ENCODE measurements at places on chromosomes 12 and 14.

- DNase-seq = no peak
Measured at GRCh38 chr12:68458866-68459265, 126.7 kb upstream of the MDM1 start.

DNA sequence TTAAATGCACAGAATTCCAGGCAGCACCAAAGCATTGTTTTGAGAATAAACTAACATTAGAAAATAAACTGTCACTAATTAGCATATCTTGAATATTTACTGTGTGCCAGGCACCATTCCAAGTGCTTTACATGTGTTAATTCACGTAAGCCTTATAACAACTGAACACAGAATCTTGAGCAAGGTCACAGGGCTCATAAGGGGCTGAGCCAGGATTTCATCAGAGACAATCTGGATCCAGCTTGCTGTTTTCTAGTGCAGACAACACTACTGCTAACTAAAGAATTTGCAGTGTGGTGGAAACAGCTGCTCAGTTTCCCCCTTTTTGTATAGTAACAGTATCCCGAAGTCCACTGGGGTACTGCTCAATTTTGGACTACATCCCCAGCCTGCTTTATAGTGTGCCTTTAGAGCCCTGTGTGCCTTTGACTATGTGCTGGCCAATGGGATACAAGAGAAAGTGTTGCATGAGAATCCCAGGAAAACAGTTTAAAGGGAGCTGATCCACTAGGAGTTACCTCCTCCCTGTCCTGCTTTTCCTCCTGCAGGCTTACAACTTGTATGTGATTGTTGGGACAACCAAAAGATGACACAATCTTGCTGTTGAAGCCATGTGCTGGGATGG lies 36.0 kb upstream of the RMST start:
- DNase-seq = no peak

- DNase-seq = no peak
Measured at GRCh38 chr12:90936230-90937005, 18.6 kb downstream of the CCER1 start.

DNA sequence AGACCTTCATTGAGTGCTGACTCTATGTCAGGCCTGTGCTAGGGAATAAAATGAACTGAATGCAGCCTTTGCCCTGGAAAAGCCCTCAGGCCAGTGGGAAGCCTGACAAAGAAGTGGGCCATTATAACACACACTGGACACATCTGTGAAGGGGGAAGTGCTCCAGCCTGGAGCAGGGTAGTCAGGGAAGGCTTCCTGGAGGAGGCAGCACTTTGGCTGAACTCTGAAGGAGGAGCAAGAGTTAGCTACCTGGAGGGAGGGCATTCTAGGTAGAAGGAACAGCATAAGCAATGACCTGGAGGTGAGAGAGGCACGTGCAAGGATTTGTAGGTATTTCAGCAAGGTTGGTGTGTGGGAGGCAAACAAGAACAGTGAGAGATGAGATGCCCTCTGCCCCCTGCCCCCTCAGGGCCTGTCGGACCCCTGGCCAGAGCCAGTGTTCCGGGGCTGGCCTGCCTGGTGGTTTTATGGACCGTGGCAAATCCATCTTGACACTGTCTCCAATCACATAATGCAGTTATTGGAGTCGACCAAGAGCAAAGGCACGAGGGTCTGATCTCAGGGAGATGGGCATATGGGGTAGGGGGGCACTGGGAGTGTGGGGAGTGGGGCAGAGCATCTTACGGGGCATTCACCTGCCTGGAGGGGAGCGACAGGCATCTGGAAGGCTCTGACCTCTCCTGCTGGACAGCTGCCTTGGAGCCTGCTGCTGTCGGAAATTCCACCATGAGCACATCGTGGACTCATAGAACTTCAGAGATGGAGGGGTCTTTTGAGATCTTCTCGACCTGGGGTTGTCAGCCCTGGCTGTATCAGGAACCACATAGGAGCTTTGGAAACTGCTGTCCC lies 2.7 kb upstream of the FAM222A start:
- no peak for DNase-seq

DNA sequence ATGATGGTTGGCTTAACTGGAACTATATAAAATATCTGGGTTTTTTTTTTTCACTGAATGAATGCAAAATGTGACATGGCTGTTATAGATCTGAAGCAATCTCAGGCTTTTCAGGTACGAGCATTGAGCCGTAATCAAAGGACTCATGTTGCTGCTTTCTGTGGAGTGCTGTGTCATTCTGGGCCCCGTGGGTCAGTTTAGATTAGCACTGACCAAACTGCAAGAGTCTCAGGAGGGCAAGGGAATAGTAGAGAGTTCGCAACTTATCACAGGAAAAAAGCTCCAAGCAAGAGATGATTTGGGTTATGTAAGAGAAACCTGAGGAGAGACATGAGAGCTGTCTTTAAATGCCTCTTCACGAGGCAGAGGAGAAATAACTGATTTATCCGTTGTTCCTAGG lies 59.1 kb downstream of the UBR7 start:
- DNase-seq = no peak

DNA sequence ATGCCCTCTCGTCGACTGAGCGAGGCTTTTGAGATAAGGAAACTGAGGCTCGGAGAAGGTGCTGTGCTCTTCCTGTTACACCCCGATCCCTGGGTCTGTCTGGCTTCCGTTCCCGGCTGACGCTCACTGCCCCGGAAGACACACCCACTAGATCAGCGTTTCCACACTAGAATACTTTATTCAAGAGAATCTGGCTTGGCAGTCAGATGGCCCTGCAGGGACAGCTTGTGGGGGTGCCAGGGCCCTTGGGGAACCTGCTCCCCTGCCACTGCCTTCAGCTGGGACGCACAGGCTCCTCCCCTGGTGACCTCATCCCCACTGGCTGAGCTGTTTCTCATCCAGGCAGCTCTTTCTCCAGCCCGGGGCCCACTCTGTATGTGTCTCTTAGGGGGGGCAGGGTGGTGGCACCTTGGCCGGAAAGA lies 13.7 kb downstream of the PGF start:
- DNase-seq = no peak

DNA sequence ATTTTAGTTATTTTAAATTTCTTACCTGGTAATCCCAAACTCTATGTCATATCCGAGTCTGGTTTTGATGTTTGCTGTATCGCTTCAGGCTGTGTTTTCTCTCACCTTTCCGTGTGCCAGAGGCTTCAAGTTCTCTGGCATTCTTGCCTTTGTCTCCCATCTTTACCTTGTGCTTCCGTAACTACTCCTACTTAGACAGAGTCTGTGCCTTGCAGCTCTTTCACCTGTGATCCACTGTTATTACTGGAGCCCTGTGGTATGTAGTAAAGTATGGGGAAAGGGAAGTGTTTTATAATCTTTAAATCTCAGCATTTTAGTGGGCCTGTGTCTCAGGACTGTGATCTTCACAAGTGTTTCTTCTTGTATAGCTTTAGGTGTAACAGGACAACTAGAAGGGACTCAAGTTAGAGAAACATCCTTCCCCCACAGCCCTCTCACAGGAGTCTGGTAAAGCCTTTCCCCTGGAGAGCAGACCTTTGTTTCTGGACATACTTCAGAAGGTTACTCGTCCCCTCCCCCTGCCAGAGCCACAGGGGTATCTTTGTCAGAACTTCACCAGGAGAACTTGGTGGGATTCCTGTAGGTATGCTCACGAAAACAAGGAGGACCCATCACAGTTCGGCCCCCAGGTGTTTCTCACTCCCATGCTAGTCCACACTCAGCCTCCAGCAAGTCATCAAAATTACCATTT lies 11.1 kb downstream of the IFNG start:
- DNase-seq = no peak

DNA sequence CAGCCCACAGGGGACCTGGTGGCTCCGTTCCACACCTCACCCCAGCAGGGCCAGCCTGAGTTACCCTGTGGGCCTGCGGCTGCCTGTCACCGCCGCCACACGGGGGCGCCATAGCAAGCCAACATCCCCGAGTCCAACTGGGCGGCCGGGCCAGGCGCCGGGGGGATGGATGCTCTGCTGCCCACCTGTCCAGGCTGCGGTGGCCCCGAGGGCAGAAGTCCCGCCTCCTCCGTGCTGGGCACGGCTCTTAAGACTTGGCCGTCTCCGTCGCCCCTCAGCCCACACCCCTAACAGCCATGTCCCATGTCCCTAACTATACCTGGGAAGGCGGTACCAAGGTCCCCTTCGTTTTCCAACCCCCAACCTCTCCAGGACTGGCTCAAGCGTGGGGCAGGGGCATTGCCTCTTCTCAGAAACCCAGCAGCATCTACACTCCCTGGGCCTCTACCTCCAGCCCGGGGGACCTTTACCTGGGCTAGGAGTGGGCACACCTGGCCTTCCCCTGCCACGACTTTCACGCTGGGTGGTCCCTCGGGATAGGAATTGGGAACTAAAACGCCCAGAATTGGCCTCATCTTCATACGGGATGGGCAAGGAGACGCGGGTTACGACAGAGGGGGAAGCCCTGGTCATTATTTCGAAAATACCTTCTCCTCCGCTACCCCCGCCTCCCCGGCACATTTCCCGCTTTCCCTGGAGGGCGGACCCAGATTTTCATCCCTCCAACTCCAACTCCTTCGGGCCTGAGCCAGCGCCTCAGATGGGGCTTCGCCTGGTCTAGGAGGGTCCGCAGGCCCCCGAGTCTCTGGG lies 1.1 kb upstream of the CYP46A1 start:
- DNase-seq = no peak

DNA sequence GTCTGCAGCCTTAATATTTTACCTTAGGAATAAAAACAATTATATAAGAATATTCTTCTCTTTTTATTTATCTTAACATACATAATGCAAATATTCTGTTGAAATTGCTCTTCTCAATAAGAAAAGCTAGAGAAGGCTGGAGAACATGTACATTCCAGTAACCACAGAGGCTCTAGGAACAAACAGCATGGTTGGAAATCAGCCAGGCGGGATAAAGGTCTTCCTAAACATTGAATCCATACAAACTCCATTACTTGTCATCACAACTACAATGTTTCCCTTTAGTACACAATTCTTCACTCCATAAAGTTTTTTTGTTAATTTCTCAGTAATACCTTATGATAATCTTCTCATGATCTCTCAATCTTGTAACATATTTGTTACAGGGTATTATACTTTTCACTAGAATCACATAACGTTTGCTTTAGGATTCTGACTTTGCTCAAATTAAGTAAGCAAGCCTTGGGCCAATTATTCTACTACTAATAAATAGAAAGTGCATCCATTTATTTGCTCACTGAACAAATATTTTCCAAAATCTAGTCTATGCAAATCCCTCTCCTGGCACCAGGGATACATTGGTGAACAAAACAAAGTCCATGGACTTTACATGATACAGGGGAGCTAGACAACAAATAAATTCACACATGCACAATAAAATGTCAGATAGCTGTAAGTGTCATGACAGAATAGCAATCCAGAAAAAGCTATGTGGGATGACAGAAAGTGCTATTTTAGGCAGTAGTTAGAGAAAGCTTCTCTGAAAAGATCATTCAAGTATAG lies 237.5 kb upstream of the TMTC1 start:
- no peak for DNase-seq

- DNase-seq = no peak
Measured at GRCh38 chr12:95051241-95051640, 22.2 kb downstream of the NR2C1 start.

DNA sequence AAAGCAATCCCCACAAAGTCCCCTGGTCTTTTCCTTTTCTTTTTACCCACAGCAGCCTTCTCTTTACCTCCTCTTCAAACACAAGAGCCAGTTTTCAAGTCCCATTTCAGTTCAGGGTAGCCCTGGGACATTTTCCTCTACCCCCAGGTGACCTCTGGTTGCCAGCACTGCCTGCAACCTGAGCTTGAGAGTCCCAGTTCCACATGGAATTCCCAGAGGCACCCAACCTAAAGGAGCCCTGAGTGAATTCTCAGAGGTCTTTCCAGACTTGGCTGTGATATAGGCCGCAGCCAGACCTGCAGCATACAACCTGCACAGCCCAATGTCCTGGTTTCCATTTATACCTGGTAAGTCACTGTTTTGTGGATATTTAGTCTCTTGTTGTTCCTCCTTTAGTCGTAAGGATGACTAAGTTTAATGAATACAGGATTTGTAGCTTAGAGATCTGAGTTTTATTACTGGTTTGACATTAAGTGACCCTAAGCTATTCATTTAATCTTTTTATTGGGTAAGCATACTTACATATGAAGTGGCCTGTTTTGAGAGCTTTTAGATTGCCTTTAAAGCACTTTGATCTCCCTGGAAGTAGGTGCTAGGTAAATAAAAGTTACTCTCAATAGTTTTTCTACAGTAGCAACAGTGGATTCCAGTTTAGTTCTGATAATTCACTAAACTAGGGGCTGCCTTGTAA lies 159.8 kb downstream of the TGFB3 start:
- no peak for DNase-seq

DNA sequence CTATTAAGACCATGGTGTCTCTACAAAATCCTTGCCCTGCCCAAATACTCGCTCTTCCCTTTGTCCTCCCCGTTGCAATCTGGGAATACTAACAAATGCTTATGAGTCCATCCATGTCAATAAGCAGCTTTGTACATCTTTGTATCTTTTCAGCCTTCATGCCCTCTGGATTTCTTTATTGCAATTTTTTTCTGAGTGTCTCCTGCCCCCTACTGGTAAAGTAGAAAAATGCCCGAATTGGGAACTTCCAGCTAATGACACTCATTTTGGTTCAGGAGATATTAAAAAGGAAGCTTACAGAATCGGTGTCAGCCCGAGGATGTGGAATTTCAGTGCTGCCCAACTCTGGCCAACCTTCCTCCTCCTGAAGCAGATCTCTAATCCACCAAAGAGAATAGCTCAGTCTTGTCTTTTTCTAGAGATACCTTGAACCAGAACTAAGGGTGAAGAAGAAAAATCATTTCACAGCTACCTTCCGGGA lies 46.0 kb downstream of the SH2B3 start:
- no peak for DNase-seq

- DNase-seq = no peak
Measured at GRCh38 chr12:131316388-131316787, 362.7 kb downstream of the ADGRD1 start.

DNA sequence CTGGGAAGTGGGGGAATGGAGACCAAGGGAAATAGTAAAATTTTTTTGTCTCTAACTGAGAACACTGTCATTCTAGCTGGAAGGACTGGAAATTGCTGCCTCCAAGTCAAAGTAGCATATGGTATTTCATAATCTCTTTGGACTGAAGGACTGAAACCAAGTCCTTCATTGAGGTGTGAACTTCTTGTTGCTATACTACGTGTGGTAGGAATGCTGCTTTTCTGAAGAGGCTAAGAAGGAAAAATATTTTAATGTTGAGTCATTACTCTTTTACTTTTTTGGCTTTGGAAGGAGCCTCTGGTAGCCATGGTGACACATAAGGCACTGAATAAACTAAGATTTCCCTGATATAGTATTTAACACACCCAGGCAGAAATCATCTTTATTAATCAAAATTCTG lies 465.4 kb downstream of the NPAS3 start:
- DNase-seq = no peak

GRCh38 chr12:104551313-104551931 lies 94.7 kb downstream of the CHST11 start:
- no peak for DNase-seq

DNA sequence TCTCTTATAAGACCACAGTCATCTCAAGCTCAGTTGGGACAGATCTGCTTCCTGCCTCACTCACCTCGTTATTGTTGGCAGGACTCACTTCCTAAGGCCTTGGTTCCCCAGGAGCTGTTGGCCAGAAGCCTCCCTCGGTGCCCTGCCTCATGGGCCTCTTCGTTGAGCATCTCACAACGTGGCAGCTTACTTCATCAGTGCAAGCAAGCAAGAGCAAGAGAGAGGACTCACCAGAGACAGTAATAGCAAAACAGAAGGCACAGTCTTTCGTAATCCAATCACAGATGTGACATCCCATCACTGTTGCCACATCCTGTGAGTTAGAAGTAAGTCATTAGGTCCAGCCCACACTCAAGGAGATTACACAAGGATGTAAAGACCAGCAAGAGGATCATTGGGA lies 5.1 kb upstream of the NUMB start:
- no peak for DNase-seq

GRCh38 chr12:72089678-72090077 lies 151.0 kb downstream of the TPH2 start:
- no peak for DNase-seq

Data from RWPE2 (cell line).